Daoy (cell line): ENCODE measurements at places on chromosomes 4 and X. TPM values are rescaled to one million over a fixed set of nuclear protein-coding genes. Genes with fewer than 3 reads are reported as not detected.

SCML2 gene
- 4.5 and 5.0 TPM in 2 replicates for total RNA-seq

DGKK gene
- total RNA-seq = 0.11 TPM in 1 of 2 replicates, not detected in the other

HSD17B11 gene
- total RNA-seq = 6.8 and 13.5 TPM in 2 replicates

DNA sequence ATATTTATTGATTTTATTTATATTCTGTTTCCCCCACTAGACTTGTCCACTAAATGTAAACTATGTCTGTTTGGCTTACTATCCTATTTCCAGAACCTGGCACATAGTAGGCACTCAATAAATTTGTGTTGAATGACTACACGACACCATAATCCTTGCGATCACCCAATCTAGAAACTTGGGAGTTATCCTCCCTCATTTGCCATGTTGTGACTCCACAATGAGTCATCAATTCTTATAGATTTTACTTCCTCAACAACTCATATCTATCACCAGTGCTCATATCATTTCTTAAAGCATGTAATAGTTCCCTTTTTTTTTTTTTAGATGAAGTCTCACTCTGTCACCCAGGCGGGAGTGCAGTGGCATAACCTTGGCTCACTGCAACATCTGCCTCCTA, 39.9 kb upstream of the VAMP7 start:
- DNase-seq = no peak

PITX2 gene
- total RNA-seq = 1.3 and 2.7 TPM in 2 replicates

- DNase-seq = no peak
These were observed 25.3 kb upstream of the GBA3 start for GRCh38 chr4:22667332-22667940.

TCEAL2 gene
- total RNA-seq = 9.1 and 16.8 TPM in 2 replicates

GRCh38 chrX:307261-308111, 11.1 kb downstream of the GTPBP6 start:
- no peak for DNase-seq

TNMD gene
- not detected in 2 replicates for total RNA-seq

PAGE2B gene
- 2.3 TPM in 1 of 2 replicates, not detected in the other for total RNA-seq

SCD5 gene
- 6.3 and 6.6 TPM in 2 replicates for total RNA-seq

GRCh38 chr4:118682928-118683327, 2.3 kb upstream of the METTL14 start:
- DNase-seq = peak; percentile 6

C4orf50 gene
- not detected in 2 replicates for total RNA-seq

ABCB7 gene
- total RNA-seq = 27.0 and 30.9 TPM in 2 replicates

- DNase-seq = no peak
These were observed 252.4 kb upstream of the CPEB2 start for GRCh38 chr4:14749910-14750309.

DNA sequence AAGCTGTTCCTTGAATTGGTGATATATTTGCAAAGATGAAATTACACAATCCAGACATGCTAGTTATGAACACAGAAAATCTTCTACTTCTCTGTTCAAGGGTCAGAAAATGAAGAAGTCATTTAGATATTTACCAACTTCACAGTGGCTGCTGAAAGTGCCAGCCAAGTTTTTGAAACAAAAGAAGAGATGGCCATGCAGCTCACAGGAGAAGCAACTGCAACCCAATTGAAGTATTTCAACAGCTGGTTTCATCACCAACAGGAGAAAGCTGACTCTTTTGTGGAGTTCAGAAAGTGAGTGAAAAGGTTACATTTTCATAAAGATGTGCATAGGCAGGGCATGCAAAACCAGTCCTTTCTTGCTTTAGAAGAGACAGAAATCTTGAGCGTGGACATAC, 70.1 kb upstream of the LSM6 start:
- no peak for DNase-seq

PCYT1B gene
- total RNA-seq = 6.4 and 10.3 TPM in 2 replicates

DNA sequence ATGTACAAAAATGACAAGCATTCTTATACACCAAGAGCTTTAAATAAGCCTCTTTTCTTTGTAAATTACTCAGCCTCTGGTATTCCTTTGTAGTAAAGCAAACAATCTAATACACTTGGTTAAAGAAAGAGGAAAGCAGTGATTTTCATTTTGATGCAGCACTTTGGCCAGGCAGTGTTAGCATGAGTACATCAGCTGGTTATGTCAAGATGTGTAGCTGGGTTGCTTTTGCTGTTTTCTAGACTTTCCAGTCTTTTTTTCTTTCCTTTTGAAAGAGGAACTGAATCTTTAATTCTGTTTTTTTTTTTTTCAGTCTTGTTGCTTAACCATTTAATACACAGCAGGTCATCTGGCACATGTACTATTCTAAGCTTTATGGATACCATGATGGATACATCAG, 167.1 kb upstream of the AADAT start:
- no peak for DNase-seq

EDA2R gene
- 0.40 TPM in 1 of 2 replicates, not detected in the other for total RNA-seq

GRCh38 chr4:8199594-8200301, 658 bp downstream of the SH3TC1 start:
- DNase-seq = no peak

- peak; percentile 75 for DNase-seq
These were observed 14.7 kb upstream of the GSX2 start for GRCh38 chr4:54085284-54085683.

DNA sequence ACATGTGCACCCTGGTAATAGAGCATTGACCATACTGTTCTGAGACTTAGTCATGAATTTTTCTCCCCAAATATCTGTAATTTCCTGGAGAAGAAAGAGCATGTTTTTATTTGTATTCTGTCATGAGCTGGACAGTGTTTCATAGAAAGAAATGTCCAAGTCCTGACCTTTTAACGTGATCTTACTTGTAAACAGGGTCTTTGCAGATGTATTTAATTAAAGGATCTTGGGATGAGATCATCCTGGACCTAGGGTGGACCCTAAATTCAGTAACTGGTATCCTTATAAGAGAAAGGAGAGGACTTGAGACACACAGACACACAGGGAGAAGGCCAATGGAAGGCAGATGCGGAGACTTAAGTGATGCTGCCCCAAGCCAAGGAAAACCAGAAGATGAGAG, 3.6 kb downstream of the ADGRA3 start:
- no peak for DNase-seq

GRCh38 chr4:112704991-112705845, 68.3 kb downstream of the LARP7 start:
- DNase-seq = peak; percentile 51

- no peak for DNase-seq
These were observed 507.9 kb downstream of the TECRL start for GRCh38 chr4:63901304-63901703.

GEMIN8 gene
- total RNA-seq = 3.1 and 6.9 TPM in 2 replicates

TLR10 gene
- not detected in 2 replicates for total RNA-seq

- peak; percentile 85 for DNase-seq
These were observed 79.8 kb downstream of the RLIM start for GRCh38 chrX:74534569-74535038.

- no peak for DNase-seq
These were observed 129.7 kb downstream of the TMEM164 start for GRCh38 chrX:110132450-110133114.

DNA sequence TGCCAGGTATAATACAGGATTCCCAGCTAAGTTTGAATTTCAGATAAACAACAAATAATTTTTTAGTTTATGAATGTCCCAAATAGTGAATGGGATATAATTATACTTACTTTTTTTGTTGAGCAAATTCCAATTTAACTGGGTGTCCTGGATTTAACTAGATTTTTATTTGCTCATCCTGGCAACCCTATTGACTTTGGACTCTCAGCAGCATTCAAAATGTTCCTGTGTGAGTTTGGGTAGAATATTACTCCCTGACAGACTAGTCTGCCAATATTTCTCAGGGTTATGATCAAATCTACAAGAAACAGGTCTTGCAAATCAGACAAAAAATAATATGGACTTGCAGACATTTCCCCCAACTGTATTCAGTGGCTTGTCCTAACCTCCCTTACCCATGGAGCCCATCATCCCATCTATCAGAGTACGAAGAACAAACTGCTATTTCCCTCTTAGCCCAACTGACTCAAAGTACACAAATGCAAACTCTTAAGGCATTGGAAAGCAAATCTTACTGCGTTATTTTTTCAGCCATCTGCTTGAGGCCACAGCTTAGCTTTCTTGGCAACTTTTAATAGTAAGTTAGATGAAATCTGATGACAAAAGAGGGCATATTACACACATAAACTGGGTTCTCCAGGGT, 20.7 kb downstream of the SETD7 start:
- DNase-seq = no peak

LAGE3 gene
- 50.7 and 51.3 TPM in 2 replicates for total RNA-seq

GRCh38 chr4:53748328-53748772, 157.1 kb upstream of the LNX1 start:
- no peak for DNase-seq

DNA sequence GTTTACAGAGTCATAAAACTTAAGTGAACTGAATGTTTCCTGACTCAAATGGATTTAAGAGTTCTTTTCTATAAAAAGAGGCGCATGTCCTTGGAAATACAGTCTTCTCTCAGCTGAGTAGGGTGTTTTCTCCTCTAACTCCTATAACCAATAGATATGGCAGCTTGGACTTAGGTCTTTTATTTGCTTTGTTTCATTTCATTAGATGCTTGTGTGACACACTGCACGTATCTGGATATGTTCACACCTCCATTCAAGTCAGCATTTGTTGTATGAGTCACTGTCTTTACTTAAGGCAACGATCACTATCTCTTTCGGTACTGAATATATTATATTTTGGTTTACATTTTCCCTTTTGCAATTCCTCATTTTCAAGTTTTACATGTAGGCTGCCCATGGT, 136.6 kb downstream of the ARSF start:
- no peak for DNase-seq

GRCh38 chr4:96342196-96342595, 502.3 kb downstream of the PDHA2 start:
- no peak for DNase-seq

DNA sequence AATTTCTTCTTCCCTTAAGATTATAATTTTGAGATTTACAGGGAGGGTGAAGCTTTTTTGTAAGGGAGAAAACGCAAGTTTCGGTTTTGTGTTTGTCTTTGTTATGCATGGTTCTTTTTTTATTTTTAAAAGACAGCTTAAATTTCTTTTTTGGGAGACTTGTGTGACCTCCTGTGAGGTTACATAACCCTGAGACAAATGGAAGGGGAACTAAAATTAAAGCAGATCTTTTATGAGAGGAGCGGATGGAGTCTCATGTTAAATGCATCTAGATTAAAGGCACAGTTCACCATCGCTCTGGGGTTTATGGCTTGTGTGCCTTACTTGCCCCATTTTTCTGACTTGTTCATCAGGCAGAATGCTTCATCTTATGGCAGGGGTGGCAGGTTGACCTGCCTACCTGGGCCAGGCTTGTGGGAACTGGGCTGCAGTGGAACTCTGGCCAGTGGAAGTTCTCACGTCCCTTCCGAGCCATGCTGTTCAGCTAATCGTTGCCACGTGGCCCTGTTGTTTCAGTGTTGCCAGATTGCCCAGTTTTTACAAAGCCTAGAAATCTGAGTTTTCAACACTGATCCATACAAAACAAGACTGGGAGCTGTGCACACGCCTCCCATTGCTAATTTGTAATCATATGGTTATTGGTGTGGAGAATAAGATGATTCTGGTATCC, 291.8 kb downstream of the ARHGAP10 start:
- no peak for DNase-seq

PPP4R3C gene
- total RNA-seq = 0.40 and 0.74 TPM in 2 replicates

ZCCHC18 gene
- 0.39 and 1.1 TPM in 2 replicates for total RNA-seq

PNCK gene
- not detected in 2 replicates for total RNA-seq

DNA sequence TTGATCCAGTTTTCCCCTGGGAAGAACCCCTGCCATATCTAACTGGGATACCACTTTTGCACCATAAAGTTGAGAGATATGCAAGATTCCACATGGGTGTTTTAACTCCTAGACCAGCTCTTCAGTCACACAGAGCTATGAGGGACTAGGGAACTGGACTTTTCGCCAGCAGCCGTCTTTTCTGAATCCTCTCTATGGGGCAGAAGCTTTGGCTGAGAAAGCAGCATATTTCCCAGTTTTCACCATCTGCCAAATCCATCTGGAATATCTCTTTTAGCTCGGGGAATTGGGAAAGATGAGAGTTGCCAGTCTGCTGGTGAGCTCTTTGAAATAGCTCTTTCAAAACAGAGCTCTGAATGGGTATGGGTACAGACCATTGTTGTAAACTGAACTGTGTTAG, 20.9 kb downstream of the APOOL start:
- DNase-seq = no peak

- no peak for DNase-seq
These were observed 125.7 kb downstream of the RPA4 start for GRCh38 chrX:97009391-97009790.

DNA sequence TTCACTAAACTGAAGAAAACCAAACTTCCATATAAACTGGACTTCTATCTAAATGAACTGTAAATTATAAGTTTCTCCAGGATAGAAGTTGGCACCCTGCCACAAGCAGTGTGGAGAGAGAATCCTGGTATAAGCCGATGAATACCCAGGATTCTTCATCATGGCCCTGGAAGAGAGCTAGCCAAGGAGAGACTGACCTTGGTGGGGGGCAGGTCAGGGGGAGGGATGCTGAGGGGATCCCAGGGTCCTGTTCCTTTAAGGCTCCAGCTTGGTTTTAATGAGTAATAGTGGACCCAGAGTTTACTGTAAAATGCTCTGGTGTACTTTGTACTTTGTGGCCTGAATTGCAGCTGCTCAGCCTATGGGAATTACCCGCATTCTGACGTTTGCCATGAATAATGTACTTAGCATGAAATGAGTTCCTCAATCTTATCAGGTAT, 16.9 kb downstream of the RASSF6 start:
- peak; percentile 20 for DNase-seq

DNA sequence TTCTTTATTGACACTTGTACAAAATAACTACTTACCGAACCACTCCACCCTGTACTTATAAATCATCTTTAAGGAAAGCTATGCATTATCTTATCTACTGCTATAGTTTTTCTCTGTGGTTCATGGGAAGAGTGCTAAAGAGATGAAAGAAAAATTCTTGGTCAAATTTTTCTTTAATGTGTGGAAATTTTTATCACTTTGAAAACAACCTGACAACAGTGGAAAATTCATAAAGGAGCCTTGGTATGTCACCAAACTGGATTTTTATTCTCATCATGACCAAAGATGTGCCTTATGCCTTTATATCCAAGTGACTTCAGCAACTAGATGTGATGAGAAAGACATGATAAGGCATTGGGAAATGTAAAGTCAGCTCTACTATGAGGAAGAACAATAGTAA, 67.2 kb upstream of the SPP1 start:
- no peak for DNase-seq

DNA sequence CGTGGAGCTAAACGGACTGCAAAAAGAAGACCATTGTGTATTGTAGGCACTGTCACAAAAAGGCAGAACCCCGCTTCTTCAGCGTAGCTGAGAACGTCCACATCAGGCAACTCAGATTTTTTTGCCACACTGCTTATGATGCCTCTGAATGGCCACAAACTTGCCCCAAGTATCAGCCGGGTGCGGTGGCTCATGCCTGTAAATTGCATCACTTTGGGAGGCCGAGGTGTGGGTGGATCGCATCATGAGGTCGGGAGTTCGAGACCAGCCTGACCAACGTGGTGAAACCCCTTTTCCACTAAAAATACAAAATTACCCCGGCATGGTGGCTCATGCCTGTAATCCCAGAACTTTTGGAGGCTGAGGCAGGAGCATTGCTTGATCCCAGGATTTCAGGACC, 14.9 kb upstream of the IL3RA start:
- DNase-seq = no peak

ADAM29 gene
- not detected in 2 replicates for total RNA-seq
